Erythroblast (primary cell): ENCODE measurements at places on chromosomes 3 and 15.

DNA sequence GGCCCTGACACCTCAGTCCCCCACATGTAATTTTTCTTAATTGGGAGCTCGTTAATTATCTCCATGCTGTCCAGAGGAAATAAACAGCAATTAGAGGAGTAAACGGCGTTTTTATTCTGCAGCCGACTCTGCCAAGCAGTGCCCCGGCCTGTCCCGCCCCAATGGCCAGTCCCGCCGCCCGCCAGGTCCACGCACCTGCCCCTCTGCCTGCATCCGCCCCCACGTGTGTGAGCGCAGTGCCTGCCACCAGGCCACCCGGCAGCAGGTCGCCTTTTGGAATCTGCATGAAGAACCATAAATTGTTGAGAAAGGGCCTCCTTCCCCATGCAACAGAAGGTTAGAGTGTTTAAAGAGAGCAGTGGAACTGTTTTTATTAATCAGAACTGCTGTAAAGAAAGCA, 87.5 kb upstream of the LINGO1 start:
- no peak for DNase-seq

- DNase-seq, result no peak
These were observed 124.6 kb upstream of the SGO1 start for GRCh38 chr3:20310629-20311028.

DNA sequence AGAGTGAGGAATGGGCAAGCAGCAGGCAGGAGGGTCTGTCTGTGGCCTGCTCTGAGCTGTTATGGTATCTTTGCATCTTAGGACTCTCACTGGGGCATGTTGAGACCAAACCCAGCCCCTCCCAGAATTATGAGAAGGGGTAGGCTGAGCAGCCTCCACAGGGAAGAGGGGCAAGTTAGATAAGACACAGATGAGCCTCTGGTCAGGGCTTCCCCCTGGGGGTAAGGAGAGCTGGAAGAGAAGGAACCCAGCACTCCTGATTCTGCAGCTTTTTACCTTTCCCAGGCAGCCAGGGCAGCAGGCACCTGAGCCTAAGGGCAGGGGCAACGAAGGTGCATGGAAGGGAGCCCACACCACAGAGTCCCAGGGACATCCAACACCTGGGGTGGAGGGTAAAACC, 19.3 kb downstream of the DUOX1 start:
- DNase-seq, result no peak

DNA sequence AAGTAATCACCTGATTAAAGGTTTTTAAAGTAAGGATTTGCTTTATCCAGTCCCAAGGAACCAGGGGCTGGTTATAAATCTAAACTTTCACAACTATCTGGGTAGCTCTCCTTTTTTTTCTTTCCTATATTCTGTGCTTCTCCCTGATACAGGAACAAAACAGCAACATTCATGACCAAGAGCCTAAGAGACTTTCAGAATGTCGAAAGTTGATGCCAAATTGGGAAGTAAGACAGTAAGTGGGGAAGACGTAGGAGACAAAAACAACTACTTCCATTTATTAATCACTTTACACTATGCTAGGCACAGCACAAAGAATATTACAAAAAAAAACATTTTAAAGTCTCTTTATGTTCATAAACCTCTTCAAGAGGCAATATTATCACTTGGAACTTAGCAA, 211.6 kb downstream of the MAGI1 start:
- DNase-seq, result no peak

GRCh38 chr15:91867581-91868026, 14.1 kb downstream of the SLCO3A1 start:
- no peak for DNase-seq

DNA sequence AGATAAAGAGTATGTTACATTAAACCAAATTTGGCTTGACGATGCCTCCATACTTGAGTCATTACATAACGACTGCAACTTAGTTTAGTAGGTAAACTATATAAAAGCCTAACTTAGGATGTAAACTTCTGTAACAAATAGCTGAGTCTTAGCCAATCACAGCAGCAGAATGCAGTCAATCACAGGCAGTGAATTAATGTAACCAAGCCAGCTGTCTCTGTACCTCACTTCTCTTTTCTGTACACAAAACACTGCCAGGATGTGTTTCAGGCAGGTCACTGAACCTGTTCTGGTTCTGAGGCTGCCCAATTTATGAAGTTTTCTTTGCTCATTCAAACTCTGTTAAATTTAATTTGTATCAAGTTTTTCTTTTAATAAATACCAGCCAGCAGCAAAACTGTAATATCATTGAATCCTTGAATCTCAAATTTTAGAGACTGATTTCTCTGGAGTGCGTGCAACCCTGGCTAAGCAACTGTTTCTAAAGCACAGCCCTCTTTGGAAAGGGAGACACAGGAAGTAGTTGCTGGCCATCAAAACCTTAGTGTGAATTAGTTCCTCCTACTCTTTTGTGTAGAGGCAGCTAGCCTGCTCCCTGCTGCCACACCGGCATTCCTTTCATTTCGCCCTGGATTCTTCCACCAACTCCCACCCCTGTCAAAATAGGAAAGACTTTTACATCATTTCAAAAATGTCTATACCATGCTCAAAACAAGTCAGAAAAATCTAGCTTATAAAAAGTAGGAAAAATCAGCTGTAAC, 15.2 kb downstream of the RFTN1 start:
- DNase-seq, result no peak

- no peak for DNase-seq
These were observed 21.2 kb downstream of the GJD2 start for GRCh38 chr15:34733621-34734020.

- no peak for DNase-seq
These were observed 39.8 kb downstream of the CD47 start for GRCh38 chr3:108051005-108051404.

DNA sequence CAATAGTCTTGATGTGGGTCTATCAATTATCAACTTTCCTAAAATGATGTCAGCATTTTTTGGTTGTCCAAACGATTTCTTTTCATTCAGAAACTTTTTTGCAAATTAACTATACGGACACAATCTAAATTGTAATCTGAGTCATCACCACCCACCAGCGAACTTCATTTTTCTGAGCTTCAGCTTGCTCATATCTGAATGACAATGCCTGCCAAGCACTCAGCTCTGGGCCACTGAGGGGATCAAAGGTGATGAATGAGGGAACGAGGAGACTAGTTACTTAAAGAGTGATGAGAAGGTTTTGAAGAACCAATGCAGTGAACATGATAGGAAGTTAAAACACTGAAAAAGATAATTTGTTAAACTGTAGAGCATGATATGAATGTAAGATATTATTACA, 14.9 kb upstream of the TBC1D23 start:
- DNase-seq, result no peak

GRCh38 chr15:89363133-89363532, 28.5 kb upstream of the POLG start:
- DNase-seq, result no peak

GRCh38 chr15:34755419-34755773, 598 bp upstream of the GJD2 start:
- DNase-seq, result no peak

GRCh38 chr3:72034986-72035385, 250.0 kb upstream of the PROK2 start:
- DNase-seq, result peak; percentile 70

DNA sequence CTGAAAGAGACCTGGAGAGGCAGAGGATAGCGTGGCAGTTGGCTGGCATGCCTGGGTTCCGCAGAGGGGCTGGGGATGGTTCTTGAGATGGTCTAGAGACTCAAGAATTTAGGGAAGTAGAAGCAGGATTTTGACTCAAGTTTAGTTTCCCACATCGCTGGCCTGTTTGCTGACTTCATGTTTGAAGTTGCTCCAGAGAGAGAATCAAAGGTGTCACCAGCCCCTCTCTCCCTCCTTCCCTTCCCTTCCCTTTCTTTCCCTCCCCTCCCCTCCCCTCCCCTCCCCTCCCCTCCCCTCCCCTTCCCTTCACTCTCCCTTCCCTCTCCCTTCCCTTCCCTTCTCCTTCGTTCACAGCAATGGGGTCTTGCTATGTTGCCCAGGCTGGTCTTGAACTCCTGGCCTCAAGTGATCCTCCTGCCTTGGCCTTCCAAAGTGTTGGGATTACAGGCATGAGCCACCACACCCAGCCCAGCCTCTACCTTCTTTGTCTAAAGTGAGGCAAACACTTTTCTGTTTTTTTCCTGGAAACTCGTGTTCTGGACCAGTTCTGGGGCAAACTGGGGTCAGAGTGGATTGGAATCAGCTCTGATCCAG, 10.2 kb downstream of the CHRD start:
- no peak for DNase-seq

- DNase-seq, result no peak
These were observed 656.6 kb upstream of the ADAMTS9 start for GRCh38 chr3:65344444-65344843.

DNA sequence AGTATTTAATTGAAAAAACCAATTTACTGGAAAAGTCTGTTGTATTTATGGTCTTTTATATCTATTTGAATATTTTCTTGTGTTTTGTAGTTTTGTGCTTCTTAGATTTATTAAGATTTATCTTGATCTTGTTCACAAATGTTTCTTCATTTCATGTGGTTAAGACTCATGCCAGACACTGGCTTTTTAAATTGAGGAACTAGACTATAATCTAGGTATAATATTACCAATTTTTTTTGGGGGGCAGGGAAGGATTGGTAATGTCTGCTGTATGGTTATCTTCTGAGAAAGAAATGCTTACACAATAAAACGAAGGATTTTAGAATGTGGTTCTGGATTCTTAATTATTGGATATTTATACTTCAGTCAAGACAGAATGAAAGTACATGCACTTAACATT, 24.9 kb downstream of the AP4E1 start:
- no peak for DNase-seq

DNA sequence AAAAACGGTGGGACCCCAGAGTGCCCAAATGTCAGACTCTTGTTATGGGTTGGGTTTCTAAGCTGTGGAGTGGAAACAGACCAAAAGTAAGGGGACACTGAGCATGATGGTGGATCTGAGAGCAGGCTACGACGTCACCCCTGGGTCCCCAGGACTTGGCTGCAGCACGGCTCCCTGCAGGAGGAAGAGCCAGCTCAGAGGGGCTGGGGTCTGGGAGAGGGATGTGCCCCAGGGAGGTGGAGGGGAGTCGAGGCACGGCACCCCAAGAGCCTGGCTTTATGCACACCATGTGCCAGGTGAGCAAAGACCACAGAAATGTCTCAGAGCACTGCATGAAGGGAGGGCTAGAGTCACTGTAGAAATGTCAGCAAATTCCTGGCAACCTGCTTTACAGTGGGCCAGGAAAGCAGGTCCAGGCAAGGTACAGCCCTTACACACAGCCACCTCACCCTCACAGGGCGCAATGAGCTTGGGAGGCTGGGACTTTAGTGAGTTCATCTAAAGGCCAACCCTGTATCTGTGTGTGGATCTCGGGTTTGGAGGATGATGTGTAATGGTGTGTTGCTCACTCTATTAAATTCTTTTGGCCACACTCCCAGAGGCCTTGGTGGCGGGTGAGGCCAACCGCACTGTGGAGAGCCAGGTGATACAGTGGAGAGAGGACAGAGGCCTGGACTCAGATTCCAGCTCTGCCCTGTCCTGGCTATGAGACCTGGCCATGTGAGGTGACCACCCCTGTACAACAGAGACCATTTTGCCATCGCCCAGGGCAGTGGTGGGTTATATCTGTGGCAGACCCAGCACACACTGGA, 14.1 kb downstream of the CTSH start:
- DNase-seq, result peak; percentile 32

DNA sequence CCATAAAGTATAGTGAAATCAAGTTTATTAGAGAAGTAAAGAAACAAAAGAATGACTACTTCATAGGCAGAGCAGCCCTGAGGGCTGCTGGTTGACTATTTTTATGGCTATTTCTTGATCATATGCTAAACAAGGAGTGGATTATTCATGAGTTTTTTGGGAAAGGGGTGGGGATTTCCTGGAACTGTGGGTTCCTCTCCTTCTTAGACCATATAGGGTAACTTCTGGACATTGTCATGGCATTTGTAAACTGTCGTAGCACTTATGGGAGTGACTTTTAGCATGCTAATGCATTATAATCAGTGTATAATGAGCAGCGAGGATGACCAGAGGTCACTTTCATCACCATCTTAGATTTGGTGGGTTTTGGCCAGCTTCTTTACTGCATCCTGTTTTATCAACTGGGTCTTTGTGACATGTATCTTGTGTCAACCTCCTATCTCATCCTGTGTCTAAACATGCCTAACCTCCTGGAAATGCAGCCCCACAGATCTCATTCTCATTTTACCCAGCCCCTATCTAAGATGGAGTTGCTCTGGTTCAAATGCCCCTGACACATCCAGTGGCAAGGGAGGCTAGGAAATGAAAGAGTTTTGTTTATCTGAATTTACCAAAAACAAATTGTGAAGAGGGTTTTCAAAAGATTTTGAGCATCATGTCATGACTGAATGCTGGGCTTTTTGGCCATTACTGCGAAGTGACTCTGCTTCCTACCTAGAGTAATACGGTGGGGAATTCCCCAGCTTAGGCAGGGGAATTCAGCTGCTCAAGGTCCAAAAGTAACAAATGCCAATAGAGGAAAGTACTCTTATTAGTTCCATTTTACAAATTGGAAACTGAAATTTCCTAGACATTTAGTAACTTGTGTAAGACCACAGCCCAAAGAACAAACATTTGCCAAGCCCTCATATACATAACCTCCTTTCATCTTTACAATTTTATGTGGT, 6.2 kb upstream of the SPSB4 start:
- no peak for DNase-seq

- peak; percentile 37 for DNase-seq
These were observed 20.9 kb downstream of the TRPM1 start for GRCh38 chr15:31080591-31081014.

DNA sequence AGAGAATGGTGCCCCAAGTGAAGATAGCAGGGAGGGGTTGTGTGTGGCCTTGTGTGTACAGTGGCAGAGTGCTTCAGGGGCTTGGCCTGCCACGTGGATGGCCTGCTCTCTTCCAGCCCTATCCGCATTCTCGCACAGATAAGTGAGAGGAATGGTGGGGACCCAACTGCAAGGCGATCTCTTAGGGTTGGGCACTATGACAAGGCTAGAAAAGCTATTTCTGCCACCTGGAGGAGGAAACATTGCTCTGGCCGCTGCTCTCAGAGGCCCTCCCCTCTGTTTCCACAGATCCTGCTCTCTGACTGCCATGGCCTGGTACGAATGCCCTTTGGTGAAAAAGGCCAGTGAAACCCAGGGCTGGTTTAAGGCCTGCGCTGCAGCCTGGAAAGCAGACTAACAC, 20.6 kb downstream of the EEFSEC start:
- peak; percentile 47 for DNase-seq

- peak; percentile 79 for DNase-seq
These were observed 757 bp upstream of the DIPK2A start for GRCh38 chr3:143970773-143971358.

- no peak for DNase-seq
These were observed 12.8 kb upstream of the RFT1 start for GRCh38 chr3:53142986-53143385.
